ENCODE measurements at places on chromosomes 3 and 15.

DNA sequence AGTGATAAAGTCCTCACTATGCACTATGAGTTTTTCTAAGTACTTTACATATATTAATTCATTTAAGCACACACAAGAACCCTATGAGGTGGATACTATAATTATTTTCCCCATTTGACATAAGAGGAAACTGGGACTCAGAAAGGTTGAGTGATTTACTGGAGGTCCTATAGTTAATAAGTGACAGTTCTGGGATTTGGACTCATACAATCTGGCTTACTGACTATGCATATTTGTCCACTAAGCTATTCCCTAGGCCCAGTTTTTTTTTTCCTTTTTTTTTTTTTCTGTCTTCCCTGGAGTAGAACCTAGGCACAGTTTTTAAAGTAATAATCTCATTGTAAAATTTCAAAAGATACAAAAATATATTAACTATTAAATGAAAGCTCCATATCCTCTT lies 6.3 kb upstream of the RTP2 start:
- no peak for DNase-seq

GRCh38 chr3:191775451-191776233 lies 314.7 kb downstream of the PYDC2 start:
- DNase-seq = no peak

GRCh38 chr15:35061825-35062737 lies 23.0 kb downstream of the NANOGP8 start:
- DNase-seq = no peak

DNA sequence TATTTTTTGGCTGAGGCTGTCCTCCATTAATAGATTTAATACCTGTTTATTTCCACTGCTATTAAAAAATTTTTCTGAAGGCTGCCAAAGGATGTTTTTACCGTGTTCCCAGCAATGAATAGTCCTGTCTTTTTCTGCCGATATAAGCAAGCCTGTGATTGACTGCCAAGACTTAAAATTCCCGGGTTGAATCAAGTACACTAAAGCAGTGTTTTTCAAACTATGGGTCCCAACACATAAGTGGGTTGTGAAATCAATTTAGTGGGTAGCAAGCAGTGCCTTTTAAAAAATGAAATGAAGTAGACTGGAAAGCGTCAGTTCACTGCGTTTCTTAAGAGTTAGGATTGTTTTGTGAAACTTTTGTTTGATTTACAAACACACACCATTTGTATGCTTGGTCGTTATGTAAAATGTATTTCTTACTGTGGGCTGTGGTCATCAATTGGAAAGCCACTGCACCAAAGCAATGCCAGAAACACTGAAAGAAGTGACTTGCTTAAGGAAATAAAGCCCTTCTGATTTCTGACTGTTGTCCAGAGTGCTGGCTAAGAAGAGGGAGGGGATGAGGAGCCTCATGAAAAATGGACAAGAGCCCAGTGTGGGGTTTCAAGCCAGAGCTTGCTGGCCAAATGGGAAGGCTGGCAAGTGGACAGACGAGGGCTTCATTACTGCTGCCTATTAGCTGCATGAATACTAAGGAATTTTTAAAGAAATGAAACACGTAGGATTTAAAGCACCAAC lies 206.0 kb downstream of the THRB start:
- DNase-seq = no peak

- DNase-seq = no peak
Measured at GRCh38 chr3:59256230-59256629, 206.4 kb upstream of the CFAP20DC start.

GRCh38 chr15:92629276-92629974 lies 26.1 kb downstream of the FAM174B start:
- DNase-seq = no peak

DNA sequence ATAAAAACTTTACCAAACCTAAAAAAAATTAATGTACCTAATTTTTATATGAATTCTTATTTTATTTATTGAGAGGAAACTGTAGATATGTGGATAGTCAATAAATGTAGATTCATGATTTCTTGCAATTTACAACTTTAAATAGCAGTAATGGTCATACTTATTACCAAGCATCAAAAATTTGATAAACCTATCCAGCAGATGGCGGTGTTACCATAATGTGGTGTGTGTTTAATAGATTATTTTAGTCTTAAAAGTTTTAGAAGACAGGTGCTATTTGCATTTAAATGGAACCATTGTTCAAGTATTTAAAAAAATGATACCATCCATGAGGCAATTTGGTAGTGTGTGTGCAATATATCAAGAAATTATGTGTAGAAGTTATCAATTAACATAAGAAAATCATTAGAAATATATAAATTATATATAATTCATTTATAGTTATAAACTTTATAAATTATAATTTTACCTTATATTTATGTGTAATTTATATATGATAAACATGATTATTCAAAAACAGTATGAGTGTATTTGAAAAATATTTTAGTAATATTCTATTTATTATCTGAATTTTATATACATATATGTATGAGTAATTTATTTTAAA lies 176.0 kb upstream of the BCHE start:
- no peak for DNase-seq

DNA sequence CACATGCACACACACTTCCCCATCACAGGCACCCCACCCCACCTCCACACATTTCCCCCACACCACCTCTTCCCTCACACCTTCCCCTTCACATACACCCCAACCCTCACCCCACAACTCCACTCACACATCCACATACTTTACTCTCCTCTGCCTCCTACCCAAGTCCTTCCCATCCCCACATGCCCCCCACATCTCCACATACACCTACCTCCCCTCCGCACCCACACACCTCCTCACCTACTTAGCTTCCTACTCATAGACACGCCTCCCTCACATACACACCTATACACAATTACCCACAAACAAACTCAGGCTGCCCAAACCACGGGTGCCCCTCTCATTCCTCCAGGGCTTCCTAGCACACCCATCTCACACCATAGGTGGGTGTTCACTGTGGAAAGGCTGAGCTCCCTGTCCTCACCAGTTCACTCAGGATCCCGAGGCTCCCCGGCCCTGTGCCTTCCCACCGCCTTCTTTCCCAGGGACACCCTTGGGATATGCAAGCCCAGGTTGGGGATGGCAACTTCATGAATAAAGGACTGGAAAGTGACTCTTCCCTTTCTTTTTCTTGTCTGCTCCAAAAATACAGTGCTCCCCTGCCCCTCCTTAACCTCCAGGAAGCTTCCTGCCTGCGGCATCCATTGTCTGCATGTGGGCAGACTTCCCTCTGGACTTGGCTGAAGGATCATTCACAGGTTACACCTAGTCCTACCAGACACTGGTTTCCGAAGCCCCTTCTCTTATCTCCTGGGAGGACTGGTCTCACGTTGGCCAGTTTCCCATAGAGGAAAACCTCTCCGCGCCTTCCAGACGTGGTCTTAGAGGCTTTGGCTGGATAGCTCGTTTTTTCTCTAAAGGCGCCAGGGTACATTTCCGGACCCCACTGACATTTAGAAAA lies 61.5 kb downstream of the SLCO2A1 start:
- no peak for DNase-seq
